Suppressor macrophage (primary cell): ENCODE measurements at places on chromosomes 5 and 9.
A peak's percentile ranks its signal among the peaks of the same experiment; 100 is the strongest.

GRCh38 chr9:108860354-108860753, 1.7 kb upstream of the ACTL7A start:
- peak; percentile 8 for DNase-seq

GRCh38 chr9:89613912-89614892, 9.4 kb downstream of the GADD45G start:
- no peak for DNase-seq

DNA sequence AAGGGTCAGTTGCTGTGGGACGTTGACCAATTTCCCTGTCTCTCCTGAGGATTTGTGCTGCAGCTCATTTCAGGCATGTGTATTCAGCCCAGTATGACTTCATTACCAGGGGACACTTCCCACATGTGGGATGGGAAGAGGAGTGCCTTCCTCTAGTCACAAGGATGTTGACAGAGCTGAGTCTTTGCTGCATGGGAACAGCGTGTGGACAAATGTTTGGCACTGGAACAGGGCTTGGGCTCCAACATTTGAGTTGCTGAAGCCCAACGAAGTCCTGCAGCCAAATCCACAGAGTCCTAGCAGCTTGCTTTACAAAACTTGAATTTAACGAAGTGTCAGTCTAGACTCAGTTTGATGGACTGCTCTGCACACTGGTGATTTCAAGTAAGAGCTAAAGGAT, 283.2 kb downstream of the SH3GL2 start:
- DNase-seq, result no peak

DNA sequence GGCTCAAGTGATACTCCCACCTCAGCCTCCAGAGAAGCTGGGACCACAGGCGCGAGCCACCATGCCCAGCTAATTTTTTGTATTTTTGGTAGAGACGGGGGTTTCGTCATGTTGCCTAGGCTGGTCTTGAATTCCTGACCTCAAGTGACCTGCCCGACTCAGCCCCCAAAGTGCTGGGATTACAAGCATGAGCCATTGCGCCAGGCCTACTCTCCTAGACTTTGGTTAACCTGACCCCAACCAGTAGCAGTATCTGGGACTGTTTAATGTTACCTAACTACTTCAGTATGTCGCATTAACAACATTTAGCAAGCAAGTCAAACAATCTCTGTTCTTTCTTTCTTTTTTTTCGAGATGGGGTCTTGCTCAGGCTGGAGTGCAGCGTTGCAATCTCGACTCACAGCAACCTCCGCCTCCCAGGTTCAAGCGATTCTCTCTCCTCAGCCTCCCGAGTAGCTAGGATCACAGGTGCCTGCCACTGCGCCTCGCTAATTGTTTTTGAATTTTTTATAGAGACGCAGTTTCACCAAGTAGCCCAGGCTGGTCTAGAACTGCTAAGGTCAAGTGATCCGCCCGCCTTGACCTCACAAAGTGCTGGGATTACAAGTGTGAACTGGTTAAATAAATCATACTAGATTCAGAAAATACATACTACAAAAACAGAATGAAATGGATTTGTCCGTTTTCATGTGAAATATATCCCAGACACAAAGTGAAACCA, 2.0 kb downstream of the AK3 start:
- DNase-seq, result no peak

DNA sequence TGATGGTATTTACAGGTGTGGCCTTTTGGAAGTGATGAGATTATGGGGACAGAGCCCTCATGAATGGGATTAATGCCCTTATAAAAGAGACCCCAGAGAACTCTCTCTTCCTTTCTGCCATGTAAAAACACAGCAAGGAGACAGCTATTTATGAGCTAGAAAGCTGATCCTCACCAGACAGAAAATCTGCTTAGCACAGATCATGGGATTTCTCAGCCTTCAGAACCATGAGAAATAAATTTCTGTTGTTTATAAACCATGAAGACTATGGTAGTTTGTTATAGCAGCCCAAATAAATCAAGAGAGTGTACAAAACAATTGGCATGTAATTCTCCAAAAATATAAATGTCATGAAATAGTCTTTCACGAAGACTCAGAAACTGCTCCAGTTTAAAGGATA, 211.0 kb downstream of the PDE4D start:
- no peak for DNase-seq

- DNase-seq, result no peak
Measured at GRCh38 chr9:136804509-136805206, 3.1 kb upstream of the RABL6 start.

DNA sequence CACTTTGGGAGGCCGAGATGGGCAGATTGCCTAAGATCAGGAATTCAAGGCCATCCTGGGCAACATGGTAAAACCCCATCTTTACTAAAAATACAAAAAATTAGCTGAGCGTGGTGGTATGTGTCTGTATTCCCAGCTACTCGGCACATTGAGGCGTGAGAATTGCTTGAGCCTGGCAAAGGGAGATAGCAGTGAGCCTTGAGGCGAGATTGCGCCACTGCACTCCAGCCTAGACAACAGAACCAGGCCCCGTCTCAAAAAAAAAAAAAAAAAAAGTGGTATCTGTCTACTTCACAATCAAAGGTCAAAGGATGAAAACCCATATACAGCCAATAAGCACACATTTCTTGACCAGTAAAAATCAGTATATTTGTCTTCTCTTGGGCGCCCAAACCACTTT, 728.5 kb upstream of the ADAMTS16 start:
- DNase-seq, result no peak

GRCh38 chr9:133799716-133800115, 61.6 kb upstream of the SARDH start:
- DNase-seq, result no peak

- DNase-seq, result no peak
Measured at GRCh38 chr9:125447202-125447802, 185.7 kb downstream of the GAPVD1 start.

DNA sequence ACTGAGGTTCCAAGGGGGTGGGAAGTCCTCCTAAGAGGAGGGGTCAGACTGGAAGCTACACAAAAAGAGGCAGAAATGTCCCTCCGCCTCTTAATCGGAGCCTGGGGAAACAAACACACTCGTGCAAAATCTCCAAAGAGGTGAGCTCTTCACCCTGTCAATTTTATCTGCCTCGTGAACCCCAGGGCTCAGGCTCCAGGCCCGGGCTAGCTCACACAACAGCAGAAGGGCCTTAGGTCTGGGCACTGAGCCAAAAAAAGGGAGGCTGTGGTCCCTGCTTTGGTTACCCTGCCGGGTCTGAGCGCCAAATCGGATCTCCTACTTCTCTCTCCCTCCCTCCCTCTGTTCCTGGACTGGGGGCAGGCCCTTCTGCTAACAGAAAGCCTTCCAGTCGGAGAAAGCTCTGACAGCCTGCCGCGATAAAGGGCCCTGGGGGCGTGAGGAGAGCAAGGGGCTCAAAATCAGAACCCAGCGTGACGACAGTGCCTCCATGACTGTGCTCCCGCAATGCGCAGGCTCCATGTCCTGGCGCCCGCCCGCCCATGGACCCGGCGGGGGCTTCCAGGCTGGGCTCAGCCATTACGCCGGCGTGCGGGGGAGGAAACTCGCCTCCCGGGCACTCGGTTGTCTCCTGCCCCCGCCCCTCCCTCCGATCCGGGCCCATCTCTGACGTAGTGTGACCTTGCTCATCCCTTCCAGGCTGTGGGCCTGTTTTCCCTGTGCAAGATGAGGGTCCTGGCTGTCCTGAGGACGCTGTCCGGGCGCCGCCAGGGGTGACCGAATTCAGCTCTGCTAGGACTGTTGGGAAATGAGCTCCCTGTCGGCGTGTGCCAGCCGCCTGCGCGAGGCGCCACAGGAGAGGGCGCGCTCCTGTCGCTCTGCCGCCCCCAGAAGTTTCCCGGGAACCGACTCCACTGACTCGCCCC, 865 bp upstream of the SLC22A4 start:
- DNase-seq, result peak; percentile 87

DNA sequence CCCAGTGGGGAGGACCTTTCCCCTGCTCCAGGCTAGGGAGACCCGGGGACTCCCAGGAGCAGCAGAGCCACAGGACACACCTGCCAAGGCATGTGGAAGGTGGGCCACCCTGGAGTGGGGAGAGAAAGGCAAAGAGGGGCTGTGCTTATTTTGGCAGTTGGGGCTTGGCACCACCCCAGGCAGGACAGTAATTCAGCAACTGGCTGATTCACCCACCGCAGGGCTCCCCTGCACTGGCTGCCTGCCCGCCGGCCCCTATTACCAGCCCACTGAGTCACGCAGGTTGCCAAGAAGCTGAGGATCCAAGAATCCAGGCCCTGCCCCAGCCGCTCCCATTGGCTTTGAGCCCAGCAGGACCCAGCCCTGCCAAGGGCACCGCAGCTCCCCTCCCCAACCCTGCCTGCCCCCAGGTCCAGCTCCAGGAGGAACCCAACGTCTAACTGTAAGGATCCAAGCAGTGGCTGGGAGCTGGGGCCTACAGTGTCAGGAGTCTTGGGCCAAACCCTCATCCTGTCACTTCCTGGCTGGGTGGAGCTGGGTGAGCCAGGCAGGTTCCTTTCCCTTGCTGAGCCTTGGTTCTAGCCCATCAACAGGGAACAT, 14.2 kb upstream of the RALGDS start:
- DNase-seq, result no peak

DNA sequence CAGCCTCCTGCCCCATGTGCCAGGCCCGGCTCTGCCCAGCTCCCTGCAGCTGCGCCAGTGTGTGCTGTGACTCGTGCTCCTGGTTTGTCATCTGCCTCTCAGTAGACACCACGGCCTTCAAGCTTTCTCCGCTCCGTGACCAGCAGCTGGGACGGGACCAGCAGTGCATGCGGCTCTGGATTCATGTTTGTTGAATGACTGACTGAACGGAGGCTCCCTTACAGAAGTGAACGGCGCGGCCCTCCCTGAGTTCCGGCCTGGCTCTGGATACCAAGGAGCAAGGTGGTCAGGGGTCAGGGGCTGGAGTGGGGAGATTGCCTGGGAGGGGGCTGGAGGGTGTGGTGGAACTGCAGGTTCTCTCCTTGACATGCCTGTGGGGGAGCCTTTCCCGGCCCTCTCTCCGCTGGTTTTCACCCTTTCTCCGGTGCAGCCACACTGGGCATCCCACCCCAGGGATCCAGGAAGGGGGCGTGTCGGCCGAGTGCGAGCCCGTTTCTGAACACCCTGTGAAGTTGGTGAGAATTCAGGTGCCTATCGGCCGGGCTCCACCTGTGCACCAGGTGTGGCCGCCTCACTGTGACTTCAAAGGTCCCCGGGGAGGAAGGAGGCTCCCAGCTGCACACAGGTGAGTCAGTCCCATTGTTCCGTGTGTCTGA, 11.1 kb upstream of the CEP72 start:
- DNase-seq, result no peak

GRCh38 chr9:89207026-89207425, 28.4 kb upstream of the SHC3 start:
- DNase-seq, result no peak

DNA sequence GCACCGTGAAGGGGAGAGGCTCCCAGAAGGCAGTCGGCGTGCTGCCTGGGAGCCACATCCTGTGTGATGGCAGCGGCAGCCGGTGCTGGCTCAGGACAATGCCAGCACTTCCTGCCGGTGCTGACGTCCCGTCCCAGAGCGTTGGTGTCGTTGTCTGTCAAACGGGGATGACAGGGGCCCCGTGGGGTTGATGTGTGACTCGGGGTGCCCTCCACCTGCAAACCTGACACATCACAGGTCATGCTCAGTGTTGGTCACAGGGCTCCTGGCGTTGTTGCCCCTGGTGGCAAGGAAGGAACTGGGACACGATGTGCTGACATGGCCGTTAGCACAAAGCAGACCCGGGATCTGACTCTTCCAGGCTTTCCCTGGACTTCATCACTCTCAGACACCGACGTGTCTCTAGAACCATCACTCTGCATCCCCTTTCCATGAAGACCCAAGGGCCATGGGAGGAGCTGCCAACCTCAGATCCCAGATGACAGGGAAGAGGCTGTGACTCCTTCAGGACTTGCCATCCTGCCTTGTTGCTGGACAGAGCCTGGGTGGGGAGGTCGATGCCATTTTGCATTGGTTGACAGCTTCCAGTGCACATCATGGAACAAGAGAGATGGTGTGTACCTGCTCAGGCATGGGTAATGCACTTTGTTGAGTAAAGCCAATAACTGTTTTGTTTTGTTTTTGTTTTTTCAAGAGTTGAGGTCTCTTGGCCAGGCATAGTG, 21.5 kb downstream of the PLPP7 start:
- DNase-seq, result peak; percentile 30

- no peak for DNase-seq
Measured at GRCh38 chr9:127502706-127503378, 51.5 kb downstream of the LRSAM1 start.

GRCh38 chr5:137611794-137612435, 112.8 kb upstream of the SPOCK1 start:
- no peak for DNase-seq

GRCh38 chr5:132489871-132490483, 596 bp downstream of the IRF1 start:
- DNase-seq, result peak; percentile 82

DNA sequence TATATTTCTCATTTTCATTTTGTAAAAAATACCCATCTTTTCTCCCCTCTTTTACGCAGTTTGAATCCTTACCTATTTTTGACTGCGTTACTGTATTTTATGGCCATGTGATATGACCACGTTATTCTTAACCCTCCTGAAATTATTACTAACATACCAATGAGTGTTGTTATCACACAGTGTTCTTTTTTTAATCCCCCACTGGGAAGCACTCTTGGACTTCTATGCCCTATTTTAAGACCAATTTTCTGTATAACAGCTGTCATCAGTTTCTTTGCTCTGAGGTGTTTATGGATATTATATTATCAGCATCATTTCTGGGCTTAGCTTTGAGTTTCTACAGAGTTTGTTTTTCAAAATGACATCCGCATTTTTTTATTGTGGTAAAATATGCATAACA, 71.1 kb downstream of the CFAP95 start:
- DNase-seq, result no peak

DNA sequence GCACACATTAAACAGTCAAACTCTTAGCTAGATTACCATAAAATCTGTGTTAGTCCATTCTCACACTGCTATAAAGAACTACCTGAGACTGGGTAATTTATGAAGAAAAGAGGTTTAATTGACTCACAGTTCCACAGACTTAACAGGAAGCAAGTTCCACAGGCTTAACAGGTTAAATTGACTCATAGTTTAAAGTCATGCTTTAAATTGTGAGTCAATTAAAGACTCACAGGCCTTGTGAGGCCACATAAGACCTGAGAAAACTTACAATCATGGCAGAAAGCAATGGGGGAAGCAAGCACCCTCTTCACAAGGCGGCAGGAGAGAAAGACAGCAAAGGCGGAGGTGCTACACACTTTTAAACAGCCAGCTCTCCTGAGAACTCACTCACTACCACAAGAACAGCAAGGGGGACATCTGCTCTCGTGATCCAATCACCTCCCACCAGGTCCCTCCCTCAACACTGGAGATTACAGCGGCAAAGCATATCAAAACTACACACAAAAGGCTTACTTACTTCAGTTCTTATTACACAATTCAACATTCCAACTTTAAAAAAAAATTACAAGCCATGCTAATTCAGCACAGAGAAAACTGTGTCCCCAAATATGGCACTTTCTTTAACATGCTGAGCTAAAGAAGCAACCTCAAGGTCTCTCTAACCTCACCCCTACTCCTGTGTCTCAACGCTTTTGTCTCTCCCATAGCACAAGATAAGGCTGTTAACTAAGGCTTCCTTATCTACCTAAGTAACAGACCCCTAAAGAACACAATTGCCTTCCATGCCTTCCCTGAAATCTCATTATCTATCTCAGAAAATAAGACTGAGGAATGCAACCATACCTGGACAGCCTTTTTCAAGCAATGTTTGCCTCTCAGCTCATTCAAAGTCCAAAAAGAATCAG, 805.1 kb downstream of the NR2F1-AS1 start:
- no peak for DNase-seq

GRCh38 chr9:130263601-130264413, 1.8 kb upstream of the HMCN2 start:
- no peak for DNase-seq

- DNase-seq, result no peak
Measured at GRCh38 chr9:137853392-137853995, 24.1 kb upstream of the CACNA1B start.
